ENCODE measurements at places on chromosomes 4 and X. TPM values are rescaled to one million over a fixed set of nuclear protein-coding genes. Genes with fewer than 3 reads are reported as not detected.

NAP1L3 gene
- 0.79 TPM for total RNA-seq

GAB3 gene
- total RNA-seq: 12.1 TPM

SLC10A6 gene
- total RNA-seq: not detected

FREM3 gene
- not detected for total RNA-seq

ITGB1BP2 gene
- 9.2 TPM for total RNA-seq

DCAF8L2 gene
- total RNA-seq: not detected

GASK1B gene
- total RNA-seq: not detected

SMIM31 gene
- not detected for total RNA-seq

DCAF8L1 gene
- not detected for total RNA-seq

TMPRSS11F gene
- not detected for total RNA-seq

PNMA6F gene
- not detected for total RNA-seq

APLN gene
- total RNA-seq: 2.5 TPM

MAGEE2 gene
- total RNA-seq: not detected

ASB9 gene
- 3.1 TPM for total RNA-seq

CNGA1 gene
- total RNA-seq: 0.24 TPM

OTC gene
- total RNA-seq: not detected

TCP11X2 gene
- total RNA-seq: not detected

SLITRK2 gene
- total RNA-seq: not detected

FAM47A gene
- total RNA-seq: not detected

TECRL gene
- not detected for total RNA-seq

MAGEB2 gene
- not detected for total RNA-seq

MAGEA9B gene
- not detected for total RNA-seq

TLR10 gene
- total RNA-seq: 0.19 TPM

RPL39 gene
- total RNA-seq: 3,257 TPM

SMPX gene
- not detected for total RNA-seq
